CD4-positive, alpha-beta T cell treated with Interleukin-4 for 1 hour (primary cell): ENCODE measurements at places on chromosomes 3 and 15.

DNA sequence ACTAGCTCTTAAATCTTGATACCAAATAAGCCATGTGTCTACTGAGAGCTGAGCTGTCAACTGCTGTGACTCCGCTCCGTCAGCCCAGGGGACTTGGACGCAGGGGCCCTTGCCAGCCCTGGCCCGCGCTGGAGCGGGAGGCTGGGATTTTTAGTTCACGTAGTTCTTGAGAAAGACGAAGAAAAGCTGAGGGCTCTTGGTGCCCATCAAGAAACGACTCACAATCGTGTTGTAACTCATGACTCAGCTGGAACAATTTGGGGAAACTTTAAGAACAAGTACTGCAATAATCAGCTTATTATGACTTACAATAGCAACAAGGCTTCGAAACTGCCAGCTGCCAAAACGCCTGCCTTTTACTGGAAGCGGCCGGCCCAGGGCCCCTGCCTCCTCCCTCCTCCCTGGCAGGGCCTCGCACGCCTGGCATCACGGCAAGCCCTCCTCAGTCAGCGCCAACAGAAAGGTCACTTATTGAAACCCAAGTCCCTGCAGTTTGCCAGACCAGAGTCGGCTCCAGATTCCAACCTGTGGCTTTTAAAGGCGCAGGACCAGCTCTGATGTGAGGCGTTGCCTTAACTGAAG, 60.3 kb downstream of the RGMA start:
- peak; percentile 55 for DNase-seq

DNA sequence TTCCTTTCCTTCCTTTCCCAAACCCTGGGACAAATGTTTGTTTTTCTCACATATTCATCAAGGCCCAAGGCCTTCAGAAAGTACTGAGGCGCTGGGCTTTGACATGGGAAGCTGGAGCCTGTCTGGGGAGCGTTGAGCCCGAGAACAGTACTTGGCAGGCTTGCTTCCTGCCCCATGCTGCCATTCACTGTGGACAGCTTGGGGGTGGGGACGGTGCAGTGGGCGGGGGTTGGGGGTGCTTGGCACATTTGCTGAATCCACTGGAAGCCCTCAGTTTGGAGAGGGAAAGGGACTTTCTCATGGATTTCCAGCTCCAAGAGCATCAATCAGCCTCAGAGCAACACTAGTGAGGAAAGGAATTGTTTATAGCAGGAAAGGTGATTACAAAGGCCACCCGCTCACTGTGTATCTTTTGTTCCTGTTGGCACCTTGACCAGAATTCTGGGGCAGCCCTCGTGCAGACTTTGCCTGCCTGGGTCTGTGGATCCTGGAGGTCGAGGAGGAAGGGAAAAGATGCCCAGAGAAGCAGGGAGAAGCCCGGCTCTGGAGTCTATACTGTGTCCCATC, 199.8 kb upstream of the RGMA start:
- no peak for DNase-seq

GRCh38 chr15:37253877-37254276, 153.5 kb upstream of the MEIS2 start:
- DNase-seq, result no peak

- no peak for DNase-seq
These were observed 3.9 kb downstream of the RPL35A start for GRCh38 chr3:197953881-197954280.

- peak; percentile 57 for DNase-seq
These were observed 71.1 kb upstream of the XCR1 start for GRCh38 chr3:46098319-46098761.

DNA sequence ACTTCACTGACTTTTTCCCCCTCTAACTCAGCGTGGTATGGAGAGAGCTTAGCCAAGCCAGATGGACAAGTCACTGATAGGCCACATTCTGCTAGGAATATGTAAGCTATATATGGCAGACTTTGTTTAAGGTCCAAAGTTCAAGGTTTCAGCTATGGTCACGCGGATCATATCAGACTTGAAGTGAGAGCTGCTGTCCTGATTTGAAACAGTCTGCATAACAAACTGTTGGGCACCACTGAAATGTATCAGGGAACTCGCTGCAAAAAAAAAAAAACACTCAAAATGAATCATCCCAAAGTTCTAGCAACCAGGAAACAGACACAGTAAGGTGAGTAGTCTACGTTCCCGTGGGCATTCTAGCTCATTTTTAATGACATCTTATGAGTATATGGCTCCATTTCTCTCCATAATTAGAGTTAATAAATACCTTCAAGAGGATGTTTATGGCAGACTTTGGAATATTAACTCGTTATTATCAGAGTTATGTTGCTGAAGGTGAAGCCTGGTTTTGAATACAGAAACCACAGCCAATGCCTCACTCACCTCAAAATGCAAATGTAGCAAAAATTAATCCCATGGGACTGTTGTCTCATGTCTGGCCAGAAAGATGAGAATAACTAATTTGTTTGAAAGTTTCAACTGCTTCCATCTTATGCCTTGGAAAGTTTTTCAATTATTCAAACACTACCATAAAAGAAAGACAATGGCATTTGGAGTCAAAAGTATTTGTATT, 12.3 kb downstream of the DPH3 start:
- DNase-seq, result no peak

GRCh38 chr3:5009506-5010109, 30.4 kb downstream of the BHLHE40 start:
- DNase-seq, result no peak

- DNase-seq, result peak; percentile 69
These were observed 70.5 kb upstream of the ATP10A start for GRCh38 chr15:25933456-25934158.
